ENCODE measurements at places on chromosomes 1 and 21.

DNA sequence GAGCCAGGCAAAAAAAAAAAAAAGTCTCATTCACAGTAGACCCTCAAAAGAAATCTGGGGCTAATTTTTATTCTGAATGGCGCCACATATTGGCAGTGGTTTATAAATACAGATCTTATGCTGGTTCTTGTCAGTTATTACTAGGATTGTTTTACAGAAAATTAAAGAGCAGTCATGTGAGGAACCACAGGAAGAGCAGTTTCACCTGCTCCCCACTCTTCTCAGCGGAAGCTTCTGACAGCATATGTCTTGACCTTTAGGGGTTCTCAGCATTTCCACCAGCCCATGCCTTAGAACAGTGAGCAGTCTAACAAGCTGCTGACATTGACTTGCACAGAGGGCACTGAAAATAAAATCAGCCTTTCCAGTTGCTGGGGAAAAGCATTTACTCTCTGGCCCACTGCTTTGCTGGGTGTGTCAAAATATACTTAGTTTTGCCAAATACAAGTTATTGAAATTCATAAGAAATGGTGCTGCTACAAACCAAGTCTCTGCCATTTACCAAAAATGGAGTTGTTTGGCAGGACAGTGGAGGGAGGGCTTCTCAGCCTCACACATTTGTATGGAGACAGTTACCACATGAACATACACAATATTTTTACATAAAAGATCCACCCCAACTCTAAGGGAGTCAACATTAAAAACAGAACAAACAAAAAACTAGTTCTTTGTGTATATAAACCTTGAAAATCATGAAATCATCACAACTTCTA lies 144.2 kb downstream of the SYT2 start:
- H3K4me1 ChIP-seq = peaks cover 2% of the 10 kb centered on the region
- DNase-seq = no peak
- no peak overlapping the region for H3K4me3 ChIP-seq
- H3K27me3 ChIP-seq = no peaks in the 10 kb centered on the region

GRCh38 chr1:178692564-178693327 lies 32.3 kb upstream of the RALGPS2 start:
- H3K27me3 ChIP-seq = peaks cover 8% of the 10 kb centered on the region
- H3K27ac ChIP-seq = no peak overlapping the region
- no peak for DNase-seq
- no peak overlapping the region for H3K4me3 ChIP-seq
- no peaks in the 10 kb centered on the region for H3K4me1 ChIP-seq
- H3K36me3 ChIP-seq = no peaks in the 10 kb centered on the region

DNA sequence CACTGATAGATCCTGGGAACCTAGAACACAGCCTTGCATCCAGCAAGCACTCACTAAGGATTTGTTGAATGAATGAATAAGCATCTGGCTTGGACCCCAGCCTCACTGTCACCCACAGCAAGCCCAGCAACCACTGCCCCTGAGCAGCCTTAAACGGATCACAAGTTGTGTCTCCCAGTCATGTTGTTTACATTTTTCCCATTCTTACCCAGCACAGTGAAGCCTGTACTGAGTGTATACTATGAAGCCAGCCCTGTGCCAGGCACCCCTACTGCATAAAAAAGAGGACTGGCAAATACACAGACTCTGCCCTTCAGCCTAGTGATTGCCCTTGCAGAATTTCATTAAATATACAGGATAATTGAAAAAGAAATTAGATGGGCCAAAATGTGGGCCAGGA lies 30.2 kb downstream of the RRAGC start:
- H3K27ac ChIP-seq = no peak overlapping the region
- H3K4me1 ChIP-seq = no peaks in the 10 kb centered on the region
- H3K27me3 ChIP-seq = peaks cover 49% of the 10 kb centered on the region
- no peak for DNase-seq

DNA sequence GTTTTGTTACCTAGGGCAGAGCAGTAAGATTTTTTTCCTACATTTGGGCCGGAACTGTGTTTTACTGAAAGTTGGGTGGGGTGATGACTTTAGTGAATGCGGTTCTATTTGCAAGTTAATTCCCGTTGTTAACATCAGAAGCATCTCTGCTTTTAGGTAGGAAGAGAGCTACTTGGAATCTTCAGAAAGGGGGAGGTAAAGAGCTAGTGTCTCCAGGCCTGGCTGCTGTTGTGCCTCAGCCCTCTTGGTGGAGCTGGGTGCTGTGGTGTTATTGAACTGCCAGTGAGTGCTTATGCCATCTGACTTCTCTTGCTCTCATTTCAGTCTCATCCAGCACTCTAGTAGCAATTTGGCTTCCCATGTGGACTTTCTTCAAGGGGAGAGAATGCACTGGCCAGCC lies 3.4 kb downstream of the KDM4A start:
- H3K36me3 ChIP-seq = peaks cover 77% of the 10 kb centered on the region
- H3K27me3 ChIP-seq = no peaks in the 10 kb centered on the region
- peaks cover 37% of the 10 kb centered on the region for H3K4me1 ChIP-seq

DNA sequence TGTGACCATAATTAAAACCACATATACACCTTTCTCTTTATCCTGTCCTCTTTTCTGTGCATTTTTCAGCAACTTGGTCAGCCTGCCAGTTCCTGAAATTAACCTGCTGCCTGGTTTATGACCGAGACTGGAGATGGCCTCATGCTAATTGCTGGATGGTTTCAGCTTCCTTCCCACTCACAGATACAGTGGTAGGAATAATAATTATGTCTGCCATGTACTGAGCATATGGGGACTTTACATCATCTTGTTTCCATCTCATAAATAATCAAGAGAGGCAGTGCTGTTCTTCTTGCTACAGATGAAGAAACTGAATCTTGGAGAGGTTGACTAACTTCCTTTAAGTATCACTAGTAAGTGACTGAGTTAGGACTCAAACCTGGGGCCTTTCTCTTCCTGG lies 148.2 kb downstream of the NOS1AP start:
- no peak for DNase-seq
- H3K27me3 ChIP-seq = peaks cover 73% of the 10 kb centered on the region
- no peaks in the 10 kb centered on the region for H3K4me1 ChIP-seq
- no peaks in the 10 kb centered on the region for H3K36me3 ChIP-seq
- no peak overlapping the region for H3K27ac ChIP-seq

GRCh38 chr1:209403921-209404320 lies 179.6 kb upstream of the CAMK1G start:
- no peak for DNase-seq
- H3K27ac ChIP-seq = no peak overlapping the region
- H3K36me3 ChIP-seq = no peaks in the 10 kb centered on the region
- no peak overlapping the region for H3K4me3 ChIP-seq
- H3K4me1 ChIP-seq = no peaks in the 10 kb centered on the region

DNA sequence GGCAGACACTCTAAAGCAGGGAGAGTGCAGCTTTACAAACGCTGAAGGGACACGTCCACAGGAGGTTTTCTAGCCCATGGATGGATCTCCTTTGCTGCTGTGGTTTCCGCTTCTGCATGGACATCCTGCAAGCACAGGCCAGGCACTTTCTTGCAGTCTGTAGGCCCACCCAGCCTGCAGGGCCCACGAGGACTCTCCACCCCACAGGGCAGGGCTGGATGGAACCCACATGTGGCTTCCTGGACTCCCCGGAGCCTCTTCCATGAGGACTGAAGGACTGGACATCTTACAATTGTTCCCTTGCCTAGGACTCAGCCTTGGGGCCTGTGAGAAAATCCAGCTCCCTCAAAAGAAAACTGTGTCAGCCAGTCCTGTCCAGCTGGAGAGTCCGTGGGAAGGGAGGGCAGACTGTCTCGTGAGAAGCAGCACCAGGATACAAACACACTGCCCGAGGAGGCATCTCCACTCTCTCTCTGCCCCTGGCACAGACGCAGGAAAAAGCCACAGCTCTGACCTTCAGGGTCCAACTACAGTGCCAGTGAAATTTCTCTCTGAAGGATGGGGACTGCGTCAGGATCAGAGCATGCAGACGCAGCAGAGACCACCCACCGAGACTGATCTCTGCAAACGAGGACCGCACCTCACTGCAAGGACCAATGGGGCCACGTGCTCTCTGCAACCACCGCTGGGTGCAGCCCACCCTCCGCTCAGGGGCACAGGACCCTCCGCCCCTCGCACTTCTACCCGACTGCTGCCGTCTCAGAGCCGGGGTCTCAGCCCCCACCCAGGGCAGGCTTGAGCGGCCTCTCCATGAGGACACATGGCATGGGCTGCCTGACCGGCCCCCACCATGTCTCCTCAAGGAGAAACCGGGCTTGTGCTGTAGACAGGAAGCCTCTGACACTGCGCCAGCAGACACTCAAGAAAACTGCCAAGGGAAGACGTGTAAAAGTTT lies 130.1 kb downstream of the NPHP4 start:
- no peaks in the 10 kb centered on the region for H3K27me3 ChIP-seq
- no peak overlapping the region for H3K27ac ChIP-seq
- no peak for DNase-seq
- no peaks in the 10 kb centered on the region for H3K4me1 ChIP-seq
- no peaks in the 10 kb centered on the region for H3K36me3 ChIP-seq

DNA sequence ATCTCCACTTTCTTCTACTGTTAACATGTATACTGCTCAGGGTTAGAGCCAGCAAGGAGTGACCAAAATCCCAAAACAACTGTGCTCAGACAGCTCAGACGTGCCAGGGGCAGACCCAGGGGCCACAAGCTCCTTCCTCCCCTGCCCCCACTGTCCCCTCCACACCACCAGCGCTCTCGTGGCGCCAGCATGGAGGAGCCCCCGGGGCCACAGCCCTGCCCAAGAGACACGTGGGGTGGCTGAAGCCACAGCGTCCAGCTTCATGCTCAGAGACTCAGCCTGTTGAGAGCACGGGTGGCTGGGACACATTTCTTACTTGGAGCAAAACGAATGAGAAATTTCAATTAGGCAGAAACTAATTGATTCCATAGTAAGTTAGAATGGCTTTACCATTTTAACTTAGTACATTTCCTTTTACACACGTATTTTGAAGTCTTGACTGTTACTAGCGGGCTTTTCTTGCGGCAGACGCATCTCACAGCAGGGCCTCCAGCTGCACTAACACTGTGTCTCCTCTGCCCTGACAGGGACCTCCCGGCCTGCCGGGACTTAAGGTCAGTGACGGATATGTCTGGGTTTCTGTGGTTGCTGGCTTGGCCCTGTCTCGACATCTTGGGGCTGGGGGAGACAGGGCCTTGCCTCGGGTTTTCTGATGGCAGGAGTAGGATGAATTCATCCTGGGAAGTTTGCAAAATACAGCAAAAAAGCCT lies 54.2 kb downstream of the SLC19A1 start:
- H3K4me3 ChIP-seq = no peak overlapping the region
- DNase-seq = no peak
- no peak overlapping the region for H3K27ac ChIP-seq
- H3K4me1 ChIP-seq = peaks cover 11% of the 10 kb centered on the region

GRCh38 chr1:162360874-162361260 lies 15.8 kb downstream of the SPATA46 start:
- no peaks in the 10 kb centered on the region for H3K4me1 ChIP-seq
- no peak for DNase-seq
- no peaks in the 10 kb centered on the region for H3K36me3 ChIP-seq
- peaks cover 28% of the 10 kb centered on the region for H3K27me3 ChIP-seq
- H3K4me3 ChIP-seq = no peak overlapping the region

GRCh38 chr1:43557744-43558245 lies 27.1 kb downstream of the PTPRF start:
- H3K27ac ChIP-seq = no peak overlapping the region
- H3K36me3 ChIP-seq = peaks cover 4% of the 10 kb centered on the region
- DNase-seq = no peak
- no peaks in the 10 kb centered on the region for H3K27me3 ChIP-seq
- H3K4me1 ChIP-seq = no peaks in the 10 kb centered on the region

- H3K36me3 ChIP-seq = no peaks in the 10 kb centered on the region
- DNase-seq = no peak
- H3K27me3 ChIP-seq = peaks cover 20% of the 10 kb centered on the region
- no peak overlapping the region for H3K4me3 ChIP-seq
Measured at GRCh38 chr1:225747566-225747965, 30.1 kb upstream of the SRP9 start.

GRCh38 chr1:222767152-222767571 lies 30.2 kb downstream of the FAM177B start:
- H3K27me3 ChIP-seq = peaks cover 33% of the 10 kb centered on the region
- no peak overlapping the region for H3K27ac ChIP-seq
- no peak for DNase-seq
- H3K4me1 ChIP-seq = no peaks in the 10 kb centered on the region

GRCh38 chr1:99641558-99641957 lies 4.4 kb upstream of the PALMD start:
- no peak for DNase-seq
- no peaks in the 10 kb centered on the region for H3K36me3 ChIP-seq
- H3K27ac ChIP-seq = no peak overlapping the region
- peaks cover 12% of the 10 kb centered on the region for H3K27me3 ChIP-seq
- no peaks in the 10 kb centered on the region for H3K4me1 ChIP-seq

- no peak overlapping the region for H3K27ac ChIP-seq
- no peaks in the 10 kb centered on the region for H3K4me1 ChIP-seq
- peaks cover 28% of the 10 kb centered on the region for H3K27me3 ChIP-seq
- no peak overlapping the region for H3K4me3 ChIP-seq
Measured at GRCh38 chr1:85504417-85504816, 39.5 kb upstream of the DDAH1 start.

DNA sequence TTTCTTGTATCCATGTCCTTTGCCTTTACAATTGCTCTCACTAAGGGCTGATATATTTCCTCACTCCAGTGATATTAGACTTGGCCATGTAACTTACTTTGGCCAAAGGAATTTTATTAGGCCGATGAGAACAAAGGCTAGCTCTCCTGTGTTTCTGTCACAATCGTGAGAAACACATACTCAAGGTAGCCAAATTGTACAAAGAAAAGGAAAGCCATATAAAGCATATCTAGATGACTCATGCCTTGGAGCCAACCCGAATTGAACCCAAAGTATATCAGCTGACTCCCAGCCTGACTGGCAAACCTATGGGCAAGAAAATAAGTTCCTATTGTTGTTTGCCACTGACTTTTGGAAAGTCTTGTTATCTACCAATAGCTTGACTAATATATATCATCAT lies 371.7 kb upstream of the LRRC7 start:
- no peaks in the 10 kb centered on the region for H3K4me1 ChIP-seq
- DNase-seq = no peak
- no peaks in the 10 kb centered on the region for H3K27me3 ChIP-seq
- no peaks in the 10 kb centered on the region for H3K36me3 ChIP-seq
- H3K4me3 ChIP-seq = no peak overlapping the region

GRCh38 chr1:2132222-2133038 lies 62.1 kb downstream of the FAAP20 start:
- H3K36me3 ChIP-seq = no peaks in the 10 kb centered on the region
- peak overlapping the region; percentile 88 for H3K27ac ChIP-seq
- H3K27me3 ChIP-seq = no peaks in the 10 kb centered on the region
- peak overlapping the region; percentile 86 for H3K4me3 ChIP-seq
- no peak for DNase-seq
- peaks cover 16% of the 10 kb centered on the region for H3K4me1 ChIP-seq

DNA sequence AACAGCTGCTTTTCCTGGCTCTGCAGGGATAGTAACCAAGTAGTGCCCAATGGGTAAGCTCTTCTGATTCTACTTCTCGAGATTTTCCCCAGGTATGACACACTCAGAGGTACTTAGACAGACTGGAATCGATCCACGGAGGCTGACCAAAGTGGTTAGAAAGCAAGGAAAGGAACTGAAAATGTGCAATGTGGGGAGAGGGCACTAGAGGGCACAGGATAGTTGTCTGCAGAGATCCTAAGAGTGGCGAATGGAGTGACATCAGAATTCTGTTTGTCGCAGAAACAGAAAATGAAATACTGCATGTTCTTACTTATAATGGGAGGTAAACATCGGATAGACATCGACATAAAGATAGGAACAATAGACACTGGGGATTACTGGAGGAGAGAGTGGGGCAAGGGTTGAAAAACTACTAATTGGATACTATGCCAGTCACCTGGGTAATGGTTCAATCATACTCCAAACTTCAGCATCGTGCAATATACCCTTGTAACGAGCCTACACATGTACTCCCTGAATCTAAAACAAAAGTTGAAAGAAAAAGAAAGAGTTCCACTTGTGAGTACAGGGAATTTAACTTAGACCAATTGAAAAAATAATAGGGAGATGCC lies 23.3 kb downstream of the CYP2J2 start:
- H3K4me3 ChIP-seq = no peak overlapping the region
- peaks cover 39% of the 10 kb centered on the region for H3K27me3 ChIP-seq
- no peaks in the 10 kb centered on the region for H3K4me1 ChIP-seq
- no peaks in the 10 kb centered on the region for H3K36me3 ChIP-seq
- H3K27ac ChIP-seq = no peak overlapping the region
